ENCODE measurements at places on chromosomes 5 and 9.

- DNase-seq, result no peak
These were observed 17.1 kb downstream of the STC2 start for GRCh38 chr5:173310861-173311785.

DNA sequence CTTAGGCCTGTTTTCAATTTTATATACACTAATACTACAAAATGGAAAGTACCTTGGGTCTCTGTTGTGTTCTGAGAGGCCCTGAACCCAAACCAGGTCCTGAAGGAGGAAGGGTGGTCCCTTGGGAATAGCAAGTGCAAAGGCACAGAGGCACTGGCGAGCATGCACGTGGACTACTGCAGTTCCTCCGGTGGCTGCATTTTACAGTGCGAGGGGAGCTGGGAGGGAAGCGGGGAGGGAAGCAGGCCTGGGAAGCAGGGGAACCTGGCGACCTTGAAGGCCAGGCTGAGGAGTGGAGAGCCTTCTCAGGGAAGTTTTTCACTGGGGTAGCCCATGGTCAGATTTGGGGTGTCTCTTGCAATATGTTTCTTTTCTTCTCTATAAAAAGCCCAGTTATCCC is 33.9 kb downstream of the MORN5 start:
- DNase-seq, result no peak

DNA sequence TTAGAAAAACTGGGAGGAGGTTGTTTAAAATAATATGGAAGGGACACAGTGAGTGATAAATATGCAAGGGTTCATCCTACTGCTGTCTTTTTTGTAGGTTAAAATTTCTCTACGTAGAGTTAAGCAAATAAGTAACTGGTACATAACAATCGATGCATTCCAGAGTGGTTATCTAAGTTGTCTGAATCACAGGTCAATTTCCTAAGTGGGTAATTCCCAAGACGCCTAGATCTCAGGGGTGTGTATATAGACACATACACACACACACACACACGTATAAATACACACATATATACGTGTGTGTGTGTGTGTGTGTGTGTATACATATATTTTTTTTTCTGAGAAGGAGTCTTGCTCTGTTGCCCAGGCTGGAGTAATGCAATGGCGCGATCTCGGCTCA is 22.3 kb downstream of the CAAP1 start:
- DNase-seq, result no peak

DNA sequence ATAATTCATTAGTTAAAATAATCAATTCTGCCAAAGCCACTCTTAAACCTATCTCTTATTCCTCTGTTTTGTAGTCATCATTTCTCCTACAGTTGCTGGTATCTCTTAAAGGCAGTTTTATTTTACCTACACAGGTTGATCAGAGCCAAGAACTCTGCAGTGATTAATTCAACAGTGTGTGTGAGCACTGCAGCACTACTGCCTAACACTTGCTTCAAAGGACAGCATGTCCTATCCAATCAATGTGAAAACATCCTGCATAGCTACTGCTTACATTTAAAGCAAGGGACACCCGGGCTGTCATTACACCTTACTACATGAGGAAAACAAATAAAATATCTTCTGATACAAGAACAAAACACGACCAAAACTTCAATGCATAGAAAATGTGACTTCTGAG is 45.1 kb upstream of the HK3 start:
- peak; percentile 14 for DNase-seq

- peak; percentile 30 for DNase-seq
These were observed 1.5 kb downstream of the PRRC2B start for GRCh38 chr9:131395157-131396098.

GRCh38 chr5:29462241-29462640 is 1731.2 kb upstream of the CDH6 start:
- no peak for DNase-seq

GRCh38 chr5:56671571-56671970 is 143.8 kb upstream of the MAP3K1 start:
- no peak for DNase-seq
